ENCODE measurements at places on chromosomes 3 and 15.

DNA sequence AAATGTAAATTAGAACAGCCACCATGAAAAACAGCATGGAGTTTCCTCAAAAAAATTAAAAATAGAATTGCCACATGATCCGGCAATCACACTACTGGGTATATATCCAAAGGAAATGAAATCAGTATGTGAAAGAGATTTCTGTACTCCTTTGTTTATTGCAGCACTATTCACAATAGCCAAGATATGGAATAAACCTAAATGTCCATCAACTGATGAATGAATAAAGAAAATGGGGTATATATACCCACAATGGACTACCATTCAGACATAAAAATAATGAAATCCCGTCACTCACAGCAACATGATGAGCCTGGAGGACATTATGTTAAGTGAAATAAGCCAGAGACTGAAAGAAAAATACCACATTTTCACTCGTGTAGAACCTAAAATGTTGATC lies 296.9 kb downstream of the RAP2B start:
- DNase-seq, result no peak

- peak; percentile 37 for DNase-seq
Observed at GRCh38 chr3:9912294-9912935, 4.5 kb upstream of the IL17RC start.

- peak; percentile 42 for DNase-seq
Observed at GRCh38 chr15:90062462-90062932, 39.8 kb downstream of the IDH2 start.

GRCh38 chr15:53310709-53311108 lies 448.8 kb downstream of the WDR72 start:
- no peak for DNase-seq

- DNase-seq, result no peak
Observed at GRCh38 chr15:66644869-66645268, 57.2 kb upstream of the SMAD6 start.

GRCh38 chr15:71414853-71415252 lies 299.6 kb downstream of the THSD4 start:
- no peak for DNase-seq

DNA sequence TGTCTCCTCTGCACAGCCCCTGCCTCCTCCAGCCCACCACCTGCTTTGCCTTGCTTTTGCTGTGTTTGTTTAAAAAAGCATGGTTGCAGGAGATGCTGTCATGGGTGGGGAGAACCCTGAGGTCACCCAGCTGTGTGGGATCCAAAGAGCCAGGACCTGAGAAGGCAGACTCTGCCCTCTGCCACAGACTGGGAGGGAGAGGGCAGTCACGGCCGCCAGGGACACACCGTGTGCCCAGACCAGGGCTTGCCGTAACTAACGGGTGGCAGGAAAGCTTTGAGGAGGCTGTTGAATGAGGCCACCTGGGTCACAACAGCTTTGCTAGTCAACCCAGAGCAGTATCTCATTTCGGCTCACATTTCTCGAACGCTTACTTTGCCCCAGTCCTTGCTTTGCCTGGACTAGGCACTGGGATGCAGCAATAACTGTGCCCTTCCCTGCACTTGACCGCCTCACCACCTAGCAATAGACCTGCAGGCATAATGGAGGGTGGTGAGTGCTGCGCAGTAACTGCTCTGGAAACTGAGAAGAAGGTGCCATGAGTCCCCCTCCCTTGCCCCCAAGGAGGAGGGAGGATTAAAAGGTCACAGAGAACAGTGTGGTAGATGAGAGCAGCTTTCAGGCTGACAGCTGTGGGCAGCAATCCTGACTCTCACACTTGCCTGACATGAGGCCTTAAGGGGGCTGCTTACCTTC lies 55.0 kb upstream of the CTDSPL start:
- no peak for DNase-seq

DNA sequence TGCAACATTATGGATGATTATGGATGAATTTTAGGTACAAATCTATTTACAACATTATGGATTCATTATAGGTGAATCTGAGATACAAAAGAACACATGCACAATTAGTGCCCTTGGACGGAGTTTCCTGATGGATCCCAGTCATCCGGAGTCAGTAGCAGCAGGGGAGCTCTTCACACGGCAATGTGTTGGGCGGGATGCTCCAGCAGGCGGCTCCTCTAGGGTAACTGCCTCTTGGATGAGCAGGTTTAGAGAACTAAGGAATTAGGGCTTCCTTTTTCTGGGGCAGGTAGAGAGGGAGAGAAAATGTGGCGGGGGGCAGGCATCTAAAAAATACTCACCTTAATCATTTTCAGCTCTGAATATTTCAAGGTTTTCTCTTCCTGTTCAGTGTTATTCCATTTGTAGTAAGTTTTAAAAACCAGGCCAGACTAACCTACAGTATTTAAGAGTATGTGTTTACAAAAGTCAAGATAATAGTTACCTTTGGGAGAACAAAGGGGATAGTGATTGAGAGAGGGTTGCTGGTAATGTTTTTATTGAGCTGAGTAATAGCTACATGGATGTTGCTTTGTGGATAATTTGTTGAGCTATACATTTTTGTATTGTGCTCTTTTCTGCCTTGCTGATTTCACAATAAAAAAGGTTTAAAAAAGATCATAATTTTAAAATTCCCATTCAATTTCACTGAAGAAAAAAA lies 27.4 kb upstream of the GOLM2 start:
- DNase-seq, result no peak

GRCh38 chr3:192445770-192446644 lies 281.3 kb downstream of the FGF12 start:
- no peak for DNase-seq

GRCh38 chr15:26615188-26615926 lies 157.5 kb downstream of the GABRB3 start:
- no peak for DNase-seq

GRCh38 chr15:60682115-60682514 lies 203.2 kb upstream of the ICE2 start:
- DNase-seq, result no peak

DNA sequence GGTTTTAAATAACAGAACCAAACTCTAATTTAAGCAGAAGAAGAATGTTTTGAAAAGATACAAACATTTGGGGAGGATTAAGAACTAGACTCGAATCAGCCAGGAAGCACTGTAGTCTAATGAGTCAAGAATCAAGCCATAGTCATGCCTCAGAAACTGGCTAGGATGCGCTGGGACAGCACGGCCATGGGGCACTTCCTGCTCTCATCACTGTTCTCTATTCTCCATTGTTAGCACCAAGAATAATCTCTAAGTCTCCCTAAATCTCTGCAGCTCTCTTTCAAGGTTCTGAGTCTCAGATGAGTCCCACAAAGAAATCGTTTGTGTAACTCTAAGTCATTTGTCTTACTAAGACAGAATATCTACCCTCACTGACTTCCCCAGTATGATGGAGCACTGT lies 399.0 kb upstream of the KCNMB2 start:
- no peak for DNase-seq

DNA sequence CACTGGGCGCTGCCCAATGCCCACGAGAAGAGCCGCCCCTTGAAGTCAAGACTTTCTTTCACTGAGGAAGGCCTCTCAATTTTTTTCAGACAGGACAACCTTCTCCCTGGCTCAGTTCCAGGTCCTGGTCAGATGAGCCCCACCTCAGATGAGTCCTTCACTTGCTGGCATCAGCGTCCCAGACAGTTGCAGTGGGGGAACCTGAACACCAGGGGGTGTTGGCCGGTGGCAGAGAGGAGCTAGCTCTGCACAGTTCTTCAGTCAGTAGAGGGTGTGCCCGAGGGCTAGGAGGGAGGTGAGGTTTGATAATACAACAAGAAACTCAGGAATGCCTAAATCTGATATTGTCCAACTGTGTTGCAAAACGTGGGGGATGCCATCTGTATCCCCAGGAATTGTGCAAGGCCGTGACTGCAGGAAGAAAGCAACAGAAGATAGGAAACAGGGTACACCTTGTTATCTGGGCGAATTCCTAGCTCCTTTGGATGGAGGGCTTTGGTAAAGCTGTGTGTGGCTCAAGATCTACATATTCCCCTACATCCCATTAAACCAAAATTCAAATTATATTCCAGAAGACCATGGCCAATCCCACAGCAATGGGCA lies 34.3 kb downstream of the CCR3 start:
- peak; percentile 84 for DNase-seq

DNA sequence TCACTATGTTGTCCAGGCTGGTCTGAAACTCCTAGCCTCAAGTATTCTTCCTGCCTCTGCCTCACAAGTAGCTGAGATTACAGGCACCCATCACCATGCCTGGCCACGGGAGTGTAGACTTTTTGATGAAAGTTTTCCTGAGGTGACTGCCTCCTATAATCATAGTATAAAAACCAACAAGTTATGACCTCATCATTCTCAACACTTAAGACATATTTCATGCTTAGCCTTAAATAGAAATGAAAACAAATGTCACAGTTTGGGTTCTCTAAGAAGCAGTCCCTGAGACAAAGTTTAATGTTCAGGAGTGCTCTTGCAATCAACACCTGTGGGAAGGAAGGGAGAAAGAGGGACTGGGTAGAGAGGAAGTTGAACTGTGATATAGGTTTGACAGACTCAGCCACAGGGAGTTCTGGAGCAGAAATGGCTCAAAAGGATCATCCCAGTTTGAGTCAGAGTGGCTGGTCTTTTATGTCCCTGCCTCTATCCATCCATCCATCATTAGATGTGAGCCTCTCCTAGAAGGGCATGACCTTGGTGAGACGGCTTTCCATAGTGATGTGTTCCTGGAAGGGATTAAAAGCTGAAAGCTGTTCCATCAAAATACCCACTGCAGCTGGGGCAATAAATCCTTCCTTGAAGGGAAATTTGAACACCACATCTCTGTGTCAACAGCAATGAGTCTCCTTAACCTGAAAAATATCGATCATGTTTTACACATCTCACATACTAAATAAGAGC lies 16.2 kb upstream of the ABHD5 start:
- no peak for DNase-seq

GRCh38 chr15:41060505-41060904 lies 55.6 kb downstream of the INO80 start:
- DNase-seq, result no peak

DNA sequence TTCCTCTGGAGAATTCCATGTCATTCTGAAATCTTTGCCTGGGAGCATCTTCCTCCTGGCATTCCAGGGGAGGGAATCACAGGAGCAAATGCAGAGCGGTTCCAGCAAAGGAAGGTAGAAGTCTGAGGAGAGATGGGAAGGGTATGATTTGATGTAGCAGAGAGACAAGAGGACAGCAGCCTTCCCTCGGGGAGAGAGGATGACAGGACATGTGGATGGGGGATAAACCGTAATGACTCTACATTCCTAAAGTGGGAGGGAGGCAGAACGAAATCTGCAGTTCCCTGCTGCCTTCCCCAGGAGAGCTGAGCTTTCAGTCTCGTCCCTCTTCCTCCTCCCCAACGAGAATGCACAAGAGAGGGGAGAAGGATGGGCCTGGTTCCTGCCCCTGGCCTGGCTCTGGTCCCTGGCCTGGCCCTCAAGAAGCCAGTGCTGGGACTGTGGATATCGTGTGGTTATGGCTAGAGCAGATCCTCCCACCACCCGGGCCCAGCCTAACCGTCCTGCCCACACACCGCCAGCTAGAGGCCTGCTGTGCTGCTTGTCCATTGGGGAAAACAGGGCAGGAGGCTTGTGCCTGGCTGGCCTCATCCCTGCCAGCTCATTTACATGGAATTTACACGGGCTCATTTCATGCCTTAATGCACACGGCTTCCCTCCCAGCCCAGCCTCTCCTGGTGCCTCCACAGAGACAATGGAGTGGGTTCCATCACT lies 26.6 kb downstream of the SEMA7A start:
- no peak for DNase-seq

GRCh38 chr15:38905632-38906031 lies 341.0 kb upstream of the RASGRP1 start:
- no peak for DNase-seq

DNA sequence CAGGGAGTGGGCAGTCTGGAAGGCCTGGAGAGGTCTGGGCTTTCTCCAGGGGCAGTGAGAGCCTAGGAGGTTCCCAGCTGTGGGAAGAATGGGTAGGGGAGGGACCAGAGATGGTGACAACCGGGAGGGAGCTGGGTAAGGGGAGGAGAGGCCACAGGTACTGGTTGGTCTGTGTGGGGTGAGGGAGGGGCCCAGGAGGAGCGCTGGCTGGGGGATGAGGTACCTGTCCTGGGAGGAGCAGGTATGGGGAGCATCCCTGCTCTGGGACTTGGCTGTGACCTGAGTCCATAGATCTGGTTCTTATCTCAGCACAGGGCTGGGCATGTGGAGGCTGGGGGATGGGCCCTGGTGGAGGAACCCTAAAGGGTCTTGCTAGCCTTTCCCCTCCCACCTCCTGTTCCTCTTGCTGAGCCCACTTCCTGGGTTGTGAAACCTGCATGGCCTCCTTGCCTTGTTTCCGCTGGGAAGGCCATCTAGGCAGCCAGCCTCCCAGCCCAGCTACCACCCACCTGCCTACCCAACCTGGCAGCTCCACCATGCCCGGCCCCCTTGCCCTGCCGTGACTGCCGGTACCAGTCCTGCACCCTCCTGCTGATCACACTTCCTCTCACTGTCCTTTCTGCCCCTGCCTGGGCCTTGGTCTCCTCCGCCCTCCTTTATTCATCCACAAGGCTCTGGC lies 11.0 kb downstream of the PRKCD start:
- DNase-seq, result no peak

DNA sequence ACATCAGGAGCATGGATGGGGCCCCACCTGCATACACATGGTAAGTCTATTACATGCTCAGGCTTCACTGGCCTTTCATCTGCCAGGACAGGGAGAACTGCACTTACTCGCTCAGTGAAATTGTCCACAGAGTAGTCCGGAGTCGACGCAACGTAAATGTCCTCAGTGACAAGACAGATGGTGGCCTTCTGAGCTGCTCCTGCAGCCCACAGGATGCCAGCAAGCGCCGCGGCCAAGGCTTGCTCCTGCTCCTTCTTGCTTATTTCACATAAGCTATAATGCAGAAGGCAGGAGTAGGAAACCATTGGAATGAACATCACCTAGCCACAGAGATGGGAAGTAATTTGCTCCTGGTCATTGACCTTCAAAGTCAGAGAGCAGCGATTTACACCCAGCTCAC lies 14.4 kb downstream of the MINDY4B start:
- no peak for DNase-seq

GRCh38 chr3:114110439-114110838 lies 53.9 kb downstream of the QTRT2 start:
- no peak for DNase-seq

- no peak for DNase-seq
Observed at GRCh38 chr15:69035205-69035917, 20.9 kb downstream of the NOX5 start.

DNA sequence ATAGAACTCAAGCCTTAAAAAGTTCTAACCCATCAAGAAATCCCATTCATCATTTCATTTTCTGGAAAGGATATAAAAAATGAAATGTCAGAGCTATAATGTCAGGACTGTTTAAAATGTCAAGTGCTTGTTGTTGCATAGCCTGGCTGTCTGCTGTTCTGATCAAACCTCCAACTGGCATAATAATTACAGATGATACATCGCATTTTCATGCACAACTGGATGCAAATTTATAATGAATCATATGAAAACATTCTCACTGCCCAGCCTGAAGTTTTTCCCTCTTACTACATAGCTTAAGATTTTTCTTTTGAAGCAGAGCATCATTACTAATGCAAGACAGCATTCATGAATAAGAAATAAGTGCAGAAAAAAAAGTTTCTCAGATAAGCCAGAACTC lies 46.5 kb downstream of the GUCA1C start:
- DNase-seq, result no peak

- DNase-seq, result no peak
Observed at GRCh38 chr3:157626817-157627216, 123.6 kb upstream of the VEPH1 start.

GRCh38 chr3:49248840-49249227 lies 28.2 kb downstream of the C3orf62 start:
- DNase-seq, result peak; percentile 18

- DNase-seq, result no peak
Observed at GRCh38 chr3:73453666-73454065, 171.1 kb downstream of the PDZRN3 start.

GRCh38 chr3:153285982-153286381 lies 124.0 kb downstream of the RAP2B start:
- no peak for DNase-seq

All from CD4-positive, alpha-beta T cell treated with Interleukin-21 for 1 hour (primary cell).